ENCODE measurements at places on chromosomes 13 and 19. TPM values are rescaled to one million over a fixed set of nuclear protein-coding genes. Genes with fewer than 3 reads are reported as not detected.

PRODH2 gene
- 0.99 TPM for total RNA-seq

MARK4 gene
- 12.5 TPM for total RNA-seq

PRR22 gene
- 2.3 TPM for total RNA-seq

ZNF229 gene
- total RNA-seq = 0.99 TPM

ZNF230 gene
- total RNA-seq = 2.9 TPM

C2CD4C gene
- 1.8 TPM for total RNA-seq

FPR1 gene
- total RNA-seq = 4.7 TPM

CFD gene
- 825 TPM for total RNA-seq

- peaks cover 3% of the 10 kb centered on the region for H3K36me3 ChIP-seq
- no peaks in the 10 kb centered on the region for H3K27me3 ChIP-seq
- no peak for DNase-seq
- no peak overlapping the region for H3K4me3 ChIP-seq
These were observed 1.1 kb downstream of the CLN5 start for GRCh38 chr13:76993021-76993420.

DNA sequence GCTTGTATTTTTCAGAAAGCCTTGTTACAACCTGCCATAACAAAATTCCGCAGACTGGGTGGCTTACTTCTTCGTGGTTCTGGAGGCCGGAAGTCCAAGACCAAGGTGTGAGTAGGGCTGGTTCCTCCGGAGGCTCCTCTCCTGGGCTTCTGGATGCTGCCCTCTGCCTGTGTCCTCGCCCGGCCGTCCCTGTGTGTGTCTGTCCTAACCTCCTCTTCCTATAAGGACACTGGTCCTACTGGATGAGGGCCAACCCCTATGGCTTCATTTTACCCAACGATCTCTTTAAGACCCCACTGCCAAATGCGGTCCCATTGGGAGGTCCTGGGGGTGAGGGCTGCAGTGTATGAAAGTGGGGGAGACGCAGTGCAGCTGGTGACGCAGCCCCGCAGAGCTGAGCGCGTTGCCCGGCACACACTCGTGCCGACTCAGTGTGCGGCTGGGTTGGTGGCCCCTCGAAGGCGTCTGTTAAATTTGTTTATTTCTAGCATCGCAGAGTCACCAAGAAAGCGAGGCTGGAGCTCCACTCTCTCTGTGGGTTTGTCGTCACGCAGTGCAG, 116.7 kb downstream of the SOX1 start:
- no peak for DNase-seq
- H3K27ac ChIP-seq = no peak overlapping the region

GRCh38 chr13:113862931-113863523, 849 bp downstream of the GAS6 start:
- H3K4me1 ChIP-seq = peaks cover 43% of the 10 kb centered on the region
- H3K36me3 ChIP-seq = no peaks in the 10 kb centered on the region
- peak overlapping the region; percentile 84 for H3K27ac ChIP-seq
- H3K27me3 ChIP-seq = no peaks in the 10 kb centered on the region
- peak overlapping the region; percentile 24 for H3K4me3 ChIP-seq

GRCh38 chr13:109275852-109276251, 510.5 kb downstream of the IRS2 start:
- H3K4me1 ChIP-seq = no peaks in the 10 kb centered on the region
- H3K27me3 ChIP-seq = no peaks in the 10 kb centered on the region
- peak; percentile 8 for DNase-seq
- no peak overlapping the region for H3K27ac ChIP-seq

DNA sequence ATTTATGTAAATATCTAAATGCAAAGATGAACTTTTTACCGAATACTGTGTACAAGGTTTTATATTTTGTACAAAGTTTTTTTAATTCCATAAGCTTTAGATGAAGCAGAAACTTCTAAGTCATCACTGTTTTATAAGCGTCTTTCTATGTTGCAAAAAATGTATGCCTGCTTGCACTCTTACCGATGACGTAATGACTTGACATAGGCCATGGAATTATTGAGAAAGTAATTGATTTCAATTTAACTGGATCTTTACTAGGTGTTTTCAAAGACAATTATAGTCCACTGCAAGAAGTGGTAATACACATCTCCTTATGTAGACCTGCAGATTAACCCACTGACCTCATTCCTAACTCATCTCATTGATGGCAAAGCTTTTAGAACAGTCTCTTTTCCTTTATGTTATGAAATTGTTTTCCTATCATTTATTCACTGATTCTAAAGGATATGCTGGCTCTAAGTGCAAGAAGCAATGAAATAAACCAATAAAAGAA, 10.4 kb downstream of the DACH1 start:
- H3K27ac ChIP-seq = no peak overlapping the region
- DNase-seq = no peak
- no peaks in the 10 kb centered on the region for H3K36me3 ChIP-seq
- no peaks in the 10 kb centered on the region for H3K27me3 ChIP-seq
- no peak overlapping the region for H3K4me3 ChIP-seq

- H3K4me1 ChIP-seq = no peaks in the 10 kb centered on the region
- H3K36me3 ChIP-seq = no peaks in the 10 kb centered on the region
- no peak overlapping the region for H3K27ac ChIP-seq
- DNase-seq = no peak
- H3K4me3 ChIP-seq = no peak overlapping the region
These were observed 289.4 kb downstream of the FOXO1 start for GRCh38 chr13:40376867-40377535.

DNA sequence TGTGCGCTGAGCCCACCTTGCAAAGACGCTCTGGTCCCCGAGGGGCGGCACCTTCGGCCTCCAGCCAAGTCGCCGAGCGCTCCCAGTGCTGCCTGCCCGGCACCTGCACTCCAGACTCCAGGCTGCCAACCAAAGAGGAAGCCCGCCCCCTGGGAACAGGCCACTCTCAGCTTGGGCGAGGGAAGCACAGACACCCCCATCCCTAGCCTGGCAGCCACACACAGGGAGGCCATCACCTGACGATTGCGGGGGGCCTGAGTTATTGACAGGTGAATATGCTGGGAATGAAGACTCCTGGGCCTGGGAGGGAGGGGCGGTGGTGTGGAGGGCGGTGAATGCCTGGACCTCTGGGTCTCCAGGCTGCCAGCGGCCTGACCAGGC, 10.3 kb upstream of the ZNF492 start:
- no peak for DNase-seq
- no peak overlapping the region for H3K4me3 ChIP-seq
- no peak overlapping the region for H3K27ac ChIP-seq
- no peaks in the 10 kb centered on the region for H3K36me3 ChIP-seq

DNA sequence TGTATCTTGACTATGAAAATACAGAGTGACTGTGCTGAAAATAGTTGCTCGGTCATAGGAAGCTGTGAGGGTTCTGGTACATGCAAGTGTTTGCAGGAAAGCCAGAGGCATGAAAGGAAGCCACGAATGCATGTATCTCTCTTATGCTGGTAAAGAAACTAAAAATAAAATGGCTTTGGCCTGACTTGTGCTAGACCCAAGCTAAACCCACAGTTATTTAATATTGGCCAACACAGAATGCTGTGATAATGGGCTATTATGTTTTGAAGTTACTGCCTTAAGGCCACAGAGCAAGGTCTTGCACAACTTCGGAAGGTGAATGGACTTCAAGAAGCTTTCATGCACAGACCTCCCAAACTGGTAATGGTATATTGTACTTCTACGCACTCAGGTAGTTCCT, 518.2 kb upstream of the HTR2A start:
- no peak overlapping the region for H3K4me3 ChIP-seq
- no peaks in the 10 kb centered on the region for H3K36me3 ChIP-seq
- no peaks in the 10 kb centered on the region for H3K4me1 ChIP-seq
- no peak overlapping the region for H3K27ac ChIP-seq
- no peak for DNase-seq

DNA sequence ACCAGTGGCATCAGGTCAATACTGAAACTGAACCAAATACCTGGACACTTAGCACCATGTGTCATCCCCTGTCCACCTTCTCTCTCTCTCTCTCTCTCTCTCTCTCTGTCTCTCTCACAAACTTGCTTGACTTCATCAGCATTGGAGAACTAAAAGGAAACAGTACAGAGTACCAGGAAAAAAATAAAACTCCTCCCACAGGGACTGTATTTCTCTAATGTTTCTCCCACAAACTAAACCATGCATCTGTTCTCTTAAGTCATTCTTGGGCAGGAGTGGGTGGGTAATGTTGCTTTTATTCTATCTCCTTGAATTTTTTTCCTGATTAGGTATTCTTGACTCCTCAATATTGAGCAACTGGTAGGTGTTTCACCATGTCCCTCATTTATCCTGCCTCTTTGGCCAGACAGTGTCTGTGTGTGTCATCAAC, 112.9 kb upstream of the CACNA1A start:
- DNase-seq = no peak
- H3K36me3 ChIP-seq = no peaks in the 10 kb centered on the region
- no peaks in the 10 kb centered on the region for H3K4me1 ChIP-seq
- no peak overlapping the region for H3K27ac ChIP-seq
- peaks cover 7% of the 10 kb centered on the region for H3K27me3 ChIP-seq

- no peaks in the 10 kb centered on the region for H3K4me1 ChIP-seq
- DNase-seq = no peak
- no peaks in the 10 kb centered on the region for H3K27me3 ChIP-seq
- H3K4me3 ChIP-seq = no peak overlapping the region
- H3K36me3 ChIP-seq = no peaks in the 10 kb centered on the region
These were observed 775.3 kb downstream of the UQCRFS1 start for GRCh38 chr19:28437390-28438346.

DNA sequence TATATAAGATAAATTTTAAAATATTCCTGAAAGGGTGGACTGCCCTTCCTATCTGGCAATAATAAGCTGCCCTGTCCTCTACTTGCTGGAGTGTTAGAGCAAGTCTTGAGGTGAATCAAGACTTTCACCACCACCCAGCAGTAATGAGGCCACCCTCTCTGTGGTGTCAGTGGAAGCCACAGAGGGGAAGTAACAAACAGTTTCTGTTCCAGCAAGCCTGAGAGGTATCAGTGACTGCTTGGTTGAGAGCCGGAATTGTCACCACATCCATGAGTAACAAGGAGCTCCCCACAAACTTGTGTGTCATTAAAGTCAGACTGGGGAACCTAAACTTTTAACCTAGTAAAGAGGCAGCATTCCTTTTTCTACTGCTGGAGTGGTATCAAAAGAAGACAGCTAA, 532.7 kb upstream of the SPRY2 start:
- no peaks in the 10 kb centered on the region for H3K4me1 ChIP-seq
- no peaks in the 10 kb centered on the region for H3K36me3 ChIP-seq
- H3K27ac ChIP-seq = no peak overlapping the region
- DNase-seq = no peak
- H3K27me3 ChIP-seq = no peaks in the 10 kb centered on the region
- no peak overlapping the region for H3K4me3 ChIP-seq

DNA sequence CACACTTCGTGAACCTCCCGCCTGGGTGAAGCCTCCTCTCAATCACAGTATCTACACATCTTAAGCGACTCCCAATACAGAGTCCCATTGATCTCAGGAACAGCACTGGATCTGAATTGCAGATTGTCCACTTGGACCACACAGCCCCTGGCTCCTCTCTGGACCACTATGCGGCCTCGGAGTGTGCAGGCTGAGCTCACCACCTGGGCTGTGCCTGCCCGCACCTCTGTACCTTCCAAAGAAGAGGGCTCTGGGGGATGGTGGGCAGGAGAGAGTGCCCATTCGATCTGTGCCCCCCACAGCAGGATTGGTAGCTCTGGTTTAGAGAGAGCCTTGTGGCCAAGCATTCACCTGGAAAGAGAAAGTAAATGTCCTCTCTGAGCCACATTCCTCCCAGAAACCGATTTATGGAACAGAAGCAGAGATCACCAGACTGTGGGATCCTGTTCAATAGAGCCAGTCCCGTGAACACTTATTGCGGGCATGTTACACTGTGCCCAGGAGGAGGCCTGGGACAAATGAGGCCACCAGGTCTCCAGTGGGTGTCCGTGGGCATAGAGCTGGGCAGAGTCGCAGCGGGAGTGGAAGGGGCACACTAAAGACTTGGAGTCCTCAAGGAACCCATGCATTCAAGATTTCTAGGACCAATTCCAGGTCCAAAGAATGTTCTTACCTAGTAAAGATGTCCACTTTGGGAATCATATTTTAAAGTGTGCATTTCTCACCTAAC, 141.6 kb upstream of the SOX1 start:
- no peak for DNase-seq
- H3K27ac ChIP-seq = no peak overlapping the region
- H3K36me3 ChIP-seq = no peaks in the 10 kb centered on the region
- H3K4me1 ChIP-seq = no peaks in the 10 kb centered on the region
- no peak overlapping the region for H3K4me3 ChIP-seq

- peak overlapping the region; percentile 68 for H3K27ac ChIP-seq
- no peak for DNase-seq
- no peaks in the 10 kb centered on the region for H3K36me3 ChIP-seq
- H3K27me3 ChIP-seq = no peaks in the 10 kb centered on the region
- H3K4me1 ChIP-seq = peaks cover 26% of the 10 kb centered on the region
These were observed 307.4 kb downstream of the KLF5 start for GRCh38 chr13:73366241-73366640.

- no peaks in the 10 kb centered on the region for H3K36me3 ChIP-seq
- no peaks in the 10 kb centered on the region for H3K27me3 ChIP-seq
- no peak overlapping the region for H3K27ac ChIP-seq
- no peak overlapping the region for H3K4me3 ChIP-seq
- DNase-seq = no peak
These were observed 67.5 kb downstream of the LRCH1 start for GRCh38 chr13:46620471-46620870.

DNA sequence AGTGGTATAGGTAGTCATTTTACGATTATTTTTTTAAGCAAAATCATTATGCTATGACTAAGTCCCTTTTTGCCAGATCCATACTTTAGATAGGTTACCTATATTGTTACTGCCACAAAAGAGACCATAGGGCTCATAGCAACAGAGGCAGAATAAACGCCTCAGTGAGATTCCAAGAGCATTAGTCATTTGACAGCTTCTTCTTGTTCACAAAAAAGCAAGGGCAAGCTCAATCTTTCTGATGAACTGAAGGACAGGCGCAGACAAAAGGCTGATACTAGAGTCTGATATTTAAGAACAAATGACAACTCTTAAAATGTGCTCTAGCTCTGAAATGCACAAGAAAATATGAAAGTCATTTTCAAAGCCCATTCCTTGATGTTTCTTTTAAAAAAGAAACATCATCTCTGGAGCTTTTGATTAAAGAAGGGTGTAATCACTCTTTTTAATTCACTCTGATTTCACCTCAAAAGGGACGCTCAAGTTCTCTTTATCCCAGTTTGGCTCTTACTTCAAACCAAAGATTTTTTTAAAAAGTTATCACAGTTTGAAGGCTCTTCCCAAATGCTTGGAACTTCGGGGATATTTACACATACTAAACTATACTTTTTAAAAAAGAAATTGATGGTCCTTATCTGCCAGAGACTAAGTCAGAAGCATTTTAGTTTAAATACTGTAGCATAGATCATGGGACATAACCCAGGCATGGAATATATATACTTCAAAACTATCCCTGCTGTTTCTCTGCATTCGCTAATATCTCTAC, 187.2 kb downstream of the EFNB2 start:
- no peaks in the 10 kb centered on the region for H3K36me3 ChIP-seq
- DNase-seq = no peak
- peaks cover 10% of the 10 kb centered on the region for H3K4me1 ChIP-seq
- H3K27me3 ChIP-seq = no peaks in the 10 kb centered on the region

GRCh38 chr13:92315265-92315664, 911.3 kb upstream of the GPC6 start:
- H3K27ac ChIP-seq = no peak overlapping the region
- no peaks in the 10 kb centered on the region for H3K36me3 ChIP-seq
- no peak overlapping the region for H3K4me3 ChIP-seq
- DNase-seq = no peak
- H3K4me1 ChIP-seq = no peaks in the 10 kb centered on the region

- H3K4me1 ChIP-seq = peaks cover 27% of the 10 kb centered on the region
- no peaks in the 10 kb centered on the region for H3K27me3 ChIP-seq
- peak overlapping the region; percentile 94 for H3K27ac ChIP-seq
- H3K36me3 ChIP-seq = peaks cover 20% of the 10 kb centered on the region
These were observed 748 bp downstream of the RPS15 start for GRCh38 chr19:1438933-1439354.
